ENCODE measurements at places on chromosomes 16 and 17.
A peak's percentile ranks its signal among the peaks of the same experiment; 100 is the strongest.

DNA sequence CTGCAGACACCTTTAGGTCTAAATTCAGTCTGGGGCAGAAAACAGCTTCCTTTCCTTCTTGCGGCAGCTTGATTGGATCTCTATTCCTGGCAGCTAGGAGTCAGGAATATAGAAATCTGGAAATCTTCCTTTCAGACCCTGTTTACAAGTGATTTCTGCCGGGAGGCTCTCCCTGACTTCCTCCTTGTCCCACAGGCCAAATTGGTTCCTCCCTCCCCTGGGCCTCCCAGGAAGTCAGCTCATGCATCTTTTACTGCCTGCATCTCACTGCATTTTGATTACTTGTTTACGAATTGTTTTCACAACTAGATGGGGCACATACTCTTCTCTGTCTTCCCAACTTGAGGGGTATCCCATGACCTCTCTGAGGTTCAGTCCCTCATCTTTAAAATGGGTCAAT is 206.3 kb downstream of the MAF start:
- DNase-seq, result no peak

DNA sequence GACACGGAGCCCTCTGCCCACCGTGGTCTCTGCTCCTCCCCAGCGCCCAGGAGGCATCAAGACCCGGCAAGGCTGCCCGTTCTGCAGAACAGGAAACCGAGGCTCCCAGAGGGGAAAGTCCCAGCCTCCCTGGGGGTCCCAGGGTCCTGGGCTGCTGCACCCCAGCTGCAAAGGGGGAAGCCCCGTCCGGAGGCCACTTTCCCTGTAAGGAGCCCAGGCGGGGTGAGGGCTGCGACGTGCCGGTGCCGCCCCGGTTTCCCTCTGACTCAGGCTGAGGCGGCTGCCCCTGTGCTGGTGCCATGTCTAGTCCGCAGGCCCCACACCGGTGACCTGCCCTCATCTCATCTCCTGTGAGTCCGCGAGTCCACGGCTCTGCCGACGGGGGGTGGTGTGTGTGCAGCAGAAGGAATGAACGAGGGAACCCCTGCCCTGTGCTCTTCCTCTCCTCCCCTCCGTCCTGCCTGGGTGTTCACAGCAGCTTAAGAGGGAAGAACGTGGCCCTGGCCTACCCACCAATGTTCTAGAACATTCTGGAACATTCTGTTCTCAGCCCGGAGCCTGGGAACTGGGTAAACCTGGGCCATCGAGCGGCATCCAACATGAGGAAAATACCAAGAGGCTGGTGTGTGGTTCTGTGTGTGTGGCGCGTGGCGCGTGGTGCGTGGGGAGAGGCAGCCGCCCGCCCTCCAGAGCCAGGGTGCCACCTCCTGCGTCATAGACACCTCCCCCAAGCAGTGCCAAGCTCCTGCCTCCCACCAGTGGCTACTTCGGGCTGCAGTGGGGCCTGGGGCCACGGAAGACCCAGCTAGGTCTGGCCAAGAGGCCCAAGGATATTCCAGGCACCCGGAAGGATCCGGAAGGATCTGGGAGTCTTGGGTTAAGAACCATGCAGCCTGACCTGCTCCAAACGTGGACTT is 7.0 kb upstream of the CBFA2T3 start:
- peak; percentile 82 for DNase-seq

GRCh38 chr16:24568392-24568791 is 29.0 kb downstream of the RBBP6 start:
- no peak for DNase-seq

GRCh38 chr17:17636272-17636885 is 44.9 kb upstream of the PEMT start:
- DNase-seq, result no peak

GRCh38 chr17:5770441-5771270 is 186.3 kb upstream of the NLRP1 start:
- DNase-seq, result no peak

DNA sequence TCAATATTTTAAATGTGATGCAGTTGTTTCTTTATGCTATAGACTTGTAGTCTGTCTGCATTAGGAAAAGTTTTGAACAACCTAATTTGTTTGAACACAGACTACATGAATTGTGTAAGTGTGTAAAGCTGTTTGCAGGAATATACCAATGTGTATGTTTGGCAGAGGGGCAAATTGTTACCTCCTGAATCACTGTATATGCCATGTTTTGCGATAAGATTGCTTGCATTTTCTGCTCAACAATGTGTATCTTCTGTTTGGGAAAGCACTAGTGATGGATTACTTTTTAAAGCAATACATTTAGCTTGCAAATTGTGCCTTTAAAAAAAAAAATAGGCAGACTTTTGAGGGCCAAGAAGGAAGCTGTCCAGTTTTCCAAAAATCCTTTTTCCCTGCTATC is 14.6 kb downstream of the RBBP6 start:
- no peak for DNase-seq

- DNase-seq, result no peak
These were observed 7.7 kb downstream of the PRKAR1A start for GRCh38 chr17:68519911-68520310.

DNA sequence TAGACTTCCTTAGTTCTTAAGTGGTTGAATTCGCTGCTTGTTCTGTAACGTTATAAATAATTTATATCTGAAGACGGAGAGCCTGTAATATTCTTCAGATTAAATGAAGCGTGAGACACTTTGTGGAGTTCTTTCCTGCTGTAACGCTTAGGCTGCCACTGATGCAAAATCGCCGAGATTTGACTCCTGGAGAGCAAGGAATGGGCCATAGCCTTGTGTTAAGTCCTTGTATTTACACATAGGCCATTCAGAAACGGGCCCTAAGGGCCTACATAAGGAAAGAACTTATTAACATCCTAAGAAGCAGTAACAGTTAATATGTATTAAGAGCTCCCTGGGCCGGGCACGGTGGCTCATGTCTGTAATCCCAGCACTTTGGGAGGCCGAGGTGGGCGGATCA is 936 bp downstream of the EMC6 start:
- DNase-seq, result no peak

DNA sequence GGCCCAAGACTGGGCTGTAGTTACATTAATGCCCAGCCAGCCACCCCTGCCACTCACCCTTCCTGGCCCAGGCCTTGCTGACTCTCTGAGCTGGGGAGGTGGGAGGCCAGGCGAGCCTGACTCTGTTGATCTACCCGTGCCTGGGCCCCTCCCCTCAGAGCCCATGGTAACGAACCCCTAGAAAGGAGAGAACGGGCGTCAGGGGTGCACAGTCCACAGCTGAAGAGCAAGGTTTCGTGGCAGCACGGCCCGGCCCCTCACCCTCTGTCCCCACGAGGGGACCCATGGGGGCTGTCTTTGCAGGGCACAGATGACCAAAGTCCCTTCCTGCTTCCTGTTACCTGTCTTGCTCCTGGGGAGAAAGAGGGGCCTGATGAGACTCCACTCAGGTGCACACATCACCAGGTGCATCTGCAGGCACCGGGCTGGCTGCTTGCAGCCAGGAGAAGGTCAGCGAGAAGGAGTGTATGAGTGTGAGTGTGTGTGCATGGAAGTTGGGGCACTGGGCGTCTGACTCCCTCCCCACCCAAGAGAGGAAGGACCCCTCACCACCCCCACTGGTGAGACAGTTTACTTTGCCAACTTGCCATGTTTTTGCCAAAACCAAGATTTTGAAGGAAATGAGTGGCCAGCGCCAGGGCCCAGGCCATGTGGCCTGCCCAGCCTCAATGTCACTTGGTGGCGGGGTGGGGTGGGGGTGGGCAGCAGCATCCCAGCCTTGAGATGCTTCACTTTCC is 359.1 kb downstream of the SEC14L1 start:
- no peak for DNase-seq

GRCh38 chr17:43832168-43832975 is 574 bp downstream of the MPP3 start:
- DNase-seq, result no peak

- DNase-seq, result no peak
These were observed 203.6 kb downstream of the CPPED1 start for GRCh38 chr16:12600116-12600515.

DNA sequence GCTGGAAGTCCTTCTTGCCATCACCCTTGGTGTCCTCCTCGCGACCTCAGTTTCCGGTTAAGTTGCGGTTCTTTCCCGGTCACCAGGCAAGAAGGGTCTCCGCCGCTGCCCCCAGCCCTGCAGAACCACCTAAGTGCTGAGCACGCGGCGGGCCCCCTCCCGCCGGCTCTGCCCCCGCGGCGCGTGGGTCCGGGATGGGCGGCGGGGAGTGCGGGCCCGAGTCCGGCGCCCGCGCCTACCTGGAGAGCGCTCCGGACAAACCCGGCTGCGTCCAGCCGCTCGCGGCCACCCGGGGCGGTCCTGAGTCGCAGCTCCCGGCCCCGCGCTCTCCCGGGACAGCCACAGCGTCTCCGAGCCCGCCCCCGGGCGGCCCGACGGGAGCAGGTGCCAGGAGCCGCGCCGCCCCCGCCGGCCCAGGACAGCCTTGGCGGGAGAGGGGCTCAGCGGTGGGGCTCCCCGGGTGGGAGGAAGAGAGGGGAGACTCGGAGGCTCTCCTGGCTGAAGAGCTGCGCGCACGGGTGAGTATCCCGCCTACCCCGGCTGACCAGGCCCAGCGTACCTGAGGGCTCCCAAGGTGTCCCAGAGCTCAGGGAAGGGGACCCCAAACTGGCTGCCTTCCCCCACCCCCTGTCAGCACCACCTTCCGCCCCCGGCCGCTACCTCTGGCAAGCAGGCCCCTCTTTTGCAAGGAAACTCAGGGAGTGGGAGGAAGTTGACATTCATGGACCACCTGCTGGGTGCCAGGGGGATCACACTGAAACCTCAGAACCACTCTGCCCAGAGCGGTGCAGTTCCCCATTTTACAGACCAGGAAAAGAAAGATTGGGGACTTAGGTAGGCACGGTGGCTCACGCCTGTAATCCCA is 22.2 kb upstream of the C17orf113 start:
- no peak for DNase-seq

- no peak for DNase-seq
These were observed 60.6 kb upstream of the CRYM start for GRCh38 chr16:21338537-21339268.

DNA sequence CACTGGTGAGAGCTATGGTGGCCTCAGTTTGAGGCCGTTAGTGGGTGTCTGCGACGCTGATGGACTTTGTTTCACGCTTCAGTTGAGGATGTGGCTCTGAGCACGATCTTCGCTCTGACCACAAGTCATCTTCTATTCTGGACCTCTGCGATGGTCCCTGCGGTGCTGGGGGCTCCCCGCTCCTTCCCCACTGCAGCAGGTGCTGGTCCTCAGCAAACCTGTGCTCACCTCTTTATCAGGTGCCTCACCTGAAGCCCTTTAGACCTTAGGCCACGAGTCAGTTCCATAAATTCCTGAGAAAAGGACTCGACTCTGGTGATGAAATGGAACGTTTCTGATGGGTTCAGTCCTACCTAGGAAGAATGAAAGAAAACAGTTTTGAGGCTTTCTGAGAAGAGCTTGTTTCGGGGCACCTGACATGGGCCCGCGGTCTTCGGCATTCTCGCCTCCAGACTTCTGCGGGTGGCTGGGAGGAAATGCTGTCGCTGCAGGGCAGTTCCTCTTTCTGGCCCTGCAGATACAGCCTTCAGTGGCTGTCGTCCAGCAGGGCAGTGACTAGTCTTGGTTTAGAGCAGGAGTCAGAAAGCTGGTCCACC is 4.7 kb downstream of the KCTD5 start:
- peak; percentile 93 for DNase-seq

DNA sequence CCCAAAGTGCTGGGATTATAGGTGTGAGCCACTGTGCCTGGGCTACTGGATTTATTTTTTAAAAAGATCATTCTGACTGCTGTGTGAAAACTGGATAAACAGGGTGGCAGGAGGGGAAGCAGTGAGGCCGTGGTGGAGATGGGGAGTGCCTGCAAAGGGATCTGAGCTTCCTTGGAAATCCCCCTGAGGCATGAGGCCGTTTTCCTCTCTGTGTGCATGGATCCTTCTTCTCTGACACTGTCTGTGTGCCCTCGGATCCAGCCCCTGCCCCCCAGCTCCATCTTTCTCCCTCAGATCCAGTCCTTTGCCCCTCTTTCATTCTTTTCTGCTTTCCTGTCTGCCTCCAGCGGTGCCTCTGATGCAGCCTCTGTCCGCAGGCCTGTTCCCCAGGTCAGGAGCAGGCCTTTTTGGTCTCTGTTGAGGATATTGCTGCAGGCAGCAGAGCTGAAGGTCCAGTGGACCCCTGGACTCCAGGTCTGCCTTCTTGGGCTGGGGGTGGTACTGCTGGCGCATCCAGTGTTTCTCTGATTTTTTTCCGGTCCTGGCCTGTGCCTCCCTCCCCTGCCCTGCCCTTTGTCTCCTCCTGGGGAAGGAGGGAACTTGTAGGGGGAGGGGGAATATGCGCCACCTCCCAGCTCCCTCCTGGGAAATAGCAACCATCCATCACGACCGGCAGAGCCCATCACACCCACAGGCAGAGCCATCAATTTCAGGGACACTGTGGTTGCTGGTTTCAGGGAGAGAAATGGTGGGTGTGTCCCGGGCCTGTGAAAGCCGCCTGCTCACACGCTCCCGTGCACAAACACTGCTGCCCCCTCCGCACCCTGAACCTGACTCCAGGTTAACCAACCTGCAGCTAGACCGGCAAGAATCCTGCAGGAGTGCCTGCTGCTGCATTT is 17.0 kb downstream of the MGAT5B start:
- DNase-seq, result no peak

GRCh38 chr17:33990943-33991706 is 264.0 kb upstream of the CCL2 start:
- no peak for DNase-seq

GRCh38 chr17:77619851-77620250 is 338.7 kb upstream of the TNRC6C start:
- no peak for DNase-seq

GRCh38 chr16:9123871-9124270 is 32.4 kb downstream of the HAPSTR1 start:
- DNase-seq, result no peak

DNA sequence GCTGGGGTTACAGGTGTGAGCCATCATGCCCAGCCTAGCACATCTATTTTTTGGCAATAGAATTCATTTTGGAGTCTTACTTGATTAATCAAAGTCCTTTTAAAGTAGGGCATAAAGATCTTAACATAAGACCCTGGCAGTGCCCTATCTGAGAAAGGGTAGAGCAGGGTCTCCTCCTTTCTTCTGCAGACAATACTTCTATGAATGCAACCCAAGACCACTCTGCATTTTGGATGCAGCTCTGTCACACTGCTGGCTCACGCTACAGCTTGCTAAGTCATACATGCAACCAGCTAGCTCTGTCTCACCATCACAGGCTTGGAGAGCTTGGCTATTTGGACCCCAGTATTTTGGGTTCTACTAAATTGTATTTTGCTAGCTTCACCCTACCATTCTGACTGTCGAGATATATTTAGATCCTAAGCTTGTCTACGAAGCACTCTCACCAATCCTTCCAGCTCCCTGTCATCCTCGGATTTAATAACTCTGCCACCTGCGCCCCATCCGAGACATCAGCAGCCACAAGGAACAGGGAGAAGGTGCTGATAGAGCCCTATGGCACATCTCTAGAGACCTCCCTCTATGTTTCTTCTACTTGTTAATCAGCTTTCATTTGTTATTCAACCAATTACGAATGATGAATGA is 45.1 kb downstream of the RBFOX3 start:
- no peak for DNase-seq

- no peak for DNase-seq
These were observed 190.9 kb downstream of the CCDC182 start for GRCh38 chr17:57553991-57554825.

DNA sequence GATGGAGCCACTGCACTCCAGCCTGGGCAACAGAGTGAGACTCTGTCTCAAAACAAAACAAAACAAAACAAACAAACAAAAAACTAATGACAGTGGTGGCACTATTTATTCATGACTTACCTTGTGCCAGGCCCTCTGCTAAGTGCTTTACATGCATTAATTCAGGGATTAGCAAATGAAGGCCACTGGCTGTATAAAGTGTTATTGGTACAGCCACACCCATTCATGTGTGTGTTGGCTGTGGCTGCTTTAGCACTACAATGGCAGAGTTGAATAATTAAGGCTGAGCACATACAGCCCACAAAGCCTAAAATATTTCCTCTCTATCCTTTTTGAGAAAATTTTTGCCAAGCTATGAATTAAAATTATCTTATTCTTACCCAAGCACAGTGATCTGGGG is 531.8 kb upstream of the CDH5 start:
- no peak for DNase-seq
